ENCODE measurements at places on chromosomes 7 and 10.

- peak; percentile 67 for DNase-seq
These were observed 139.2 kb downstream of the USP6NL start for GRCh38 chr10:11472158-11472753.

DNA sequence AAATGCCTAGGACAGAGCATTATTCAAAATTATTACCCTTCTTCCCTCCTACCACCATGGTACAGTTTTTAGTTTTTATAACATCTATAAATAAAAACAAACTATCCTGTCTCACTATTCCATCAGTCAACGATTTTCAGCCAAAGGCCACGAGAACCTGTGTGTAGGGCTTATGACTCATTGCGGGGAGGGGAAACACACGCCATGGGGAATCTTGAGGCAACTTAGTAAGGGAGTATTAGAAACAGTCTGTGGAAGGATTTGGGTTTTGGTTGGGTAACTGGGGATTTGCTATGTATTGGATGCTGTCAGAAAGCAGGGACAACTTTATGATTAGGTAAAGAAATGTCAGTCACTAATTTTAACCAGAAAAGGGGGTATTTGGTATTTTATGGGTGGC is 14.7 kb downstream of the GPR141 start:
- peak; percentile 68 for DNase-seq

- no peak for DNase-seq
These were observed 182.8 kb downstream of the MAD1L1 start for GRCh38 chr7:2049782-2050510.

DNA sequence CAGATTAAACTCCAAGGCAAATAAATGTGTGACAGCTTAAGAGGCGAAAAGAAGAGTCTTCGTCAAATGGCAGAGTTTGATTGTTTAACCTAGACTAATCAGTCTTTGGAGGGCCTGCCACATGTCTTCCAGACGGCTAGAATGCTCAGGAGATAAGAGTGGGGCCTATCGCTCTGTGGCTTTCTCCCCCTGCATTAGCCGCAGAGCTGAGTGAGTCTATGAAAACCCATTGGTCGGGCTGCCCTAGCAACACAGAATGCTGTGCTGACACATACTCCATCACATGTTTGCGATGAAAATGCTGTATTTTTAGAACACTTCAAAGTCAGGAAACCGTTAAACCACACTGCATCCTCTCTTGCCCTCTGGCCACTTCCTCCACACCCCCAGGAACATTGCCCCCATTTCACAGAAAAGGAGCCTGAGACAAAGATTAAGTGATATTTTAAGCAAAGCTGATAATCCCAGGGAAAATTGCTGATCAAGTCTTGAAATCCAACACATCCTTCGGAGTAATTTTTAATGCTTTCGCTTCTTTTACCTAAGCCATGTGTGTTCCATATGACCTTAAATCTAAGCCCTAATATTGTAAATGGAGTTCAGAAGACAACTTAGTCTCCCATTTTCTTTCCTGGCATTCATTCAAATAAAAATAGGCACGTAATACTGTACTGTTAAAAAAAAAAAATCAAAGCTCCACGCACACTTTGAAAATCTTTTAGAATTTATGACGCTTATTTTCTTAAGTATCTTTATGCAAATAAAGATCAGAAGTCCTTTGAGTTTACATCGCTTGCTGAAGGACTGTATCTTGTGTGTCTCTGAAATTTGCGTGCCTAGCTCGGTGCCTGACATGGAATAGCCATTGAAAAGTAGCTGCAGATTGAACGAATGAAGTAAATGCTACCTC is 161.2 kb downstream of the CELF2 start:
- peak; percentile 79 for DNase-seq

GRCh38 chr7:45581271-45581780 is 7.2 kb downstream of the ADCY1 start:
- DNase-seq, result no peak

DNA sequence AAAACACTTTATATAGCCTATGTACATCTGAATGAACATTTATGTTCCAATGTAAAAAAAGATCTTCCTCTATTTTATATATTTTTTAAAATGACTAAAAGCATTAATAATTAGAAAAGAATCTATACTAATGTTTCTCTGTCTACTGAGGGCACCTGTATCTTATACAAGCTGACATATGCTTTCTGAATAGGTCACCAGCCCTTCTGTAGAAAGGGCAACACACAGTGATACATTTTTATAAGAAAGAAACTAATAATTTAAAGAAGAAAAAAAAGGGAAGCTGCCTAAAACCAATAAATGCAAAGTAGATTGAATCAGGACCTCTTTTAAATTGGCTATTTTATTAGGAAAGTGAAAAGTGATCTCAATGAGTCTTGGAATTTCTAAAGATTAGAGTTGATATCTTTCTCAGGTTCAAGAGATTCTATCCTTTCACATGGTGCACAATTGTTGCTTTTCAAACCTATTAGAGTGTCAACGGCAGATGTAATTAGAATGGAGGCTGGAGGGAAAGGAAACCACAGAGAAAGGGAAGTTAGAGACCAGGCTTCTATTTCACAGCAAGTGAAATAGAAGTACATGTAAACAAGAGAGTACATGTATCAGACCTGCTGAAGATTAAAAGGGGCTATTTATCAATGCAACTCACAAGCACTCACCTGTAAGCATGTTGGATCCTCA is 6.3 kb downstream of the MTPN start:
- DNase-seq, result peak; percentile 48

GRCh38 chr7:83394776-83395175 is 232.1 kb upstream of the PCLO start:
- DNase-seq, result no peak

DNA sequence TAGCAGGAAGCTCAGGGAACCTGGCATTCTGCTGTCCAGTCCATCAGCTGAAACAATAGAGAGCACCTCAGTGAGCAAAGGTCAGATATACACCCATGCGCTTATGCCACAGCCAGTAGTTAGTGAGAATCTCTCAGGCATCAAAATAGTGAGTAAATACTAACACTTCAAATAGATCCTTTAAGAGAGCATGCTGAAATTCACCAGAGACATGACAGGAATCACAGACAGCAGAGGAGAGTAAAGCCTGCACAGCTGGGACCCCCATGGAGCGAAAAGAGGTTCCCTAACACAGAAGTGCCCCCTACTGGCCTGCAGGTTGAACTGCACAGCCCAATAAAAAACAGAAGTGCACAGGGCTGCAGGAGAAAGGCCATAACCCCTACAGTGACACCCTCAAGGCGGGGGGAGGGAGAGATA is 57.6 kb upstream of the ANTXRL start:
- DNase-seq, result peak; percentile 45

DNA sequence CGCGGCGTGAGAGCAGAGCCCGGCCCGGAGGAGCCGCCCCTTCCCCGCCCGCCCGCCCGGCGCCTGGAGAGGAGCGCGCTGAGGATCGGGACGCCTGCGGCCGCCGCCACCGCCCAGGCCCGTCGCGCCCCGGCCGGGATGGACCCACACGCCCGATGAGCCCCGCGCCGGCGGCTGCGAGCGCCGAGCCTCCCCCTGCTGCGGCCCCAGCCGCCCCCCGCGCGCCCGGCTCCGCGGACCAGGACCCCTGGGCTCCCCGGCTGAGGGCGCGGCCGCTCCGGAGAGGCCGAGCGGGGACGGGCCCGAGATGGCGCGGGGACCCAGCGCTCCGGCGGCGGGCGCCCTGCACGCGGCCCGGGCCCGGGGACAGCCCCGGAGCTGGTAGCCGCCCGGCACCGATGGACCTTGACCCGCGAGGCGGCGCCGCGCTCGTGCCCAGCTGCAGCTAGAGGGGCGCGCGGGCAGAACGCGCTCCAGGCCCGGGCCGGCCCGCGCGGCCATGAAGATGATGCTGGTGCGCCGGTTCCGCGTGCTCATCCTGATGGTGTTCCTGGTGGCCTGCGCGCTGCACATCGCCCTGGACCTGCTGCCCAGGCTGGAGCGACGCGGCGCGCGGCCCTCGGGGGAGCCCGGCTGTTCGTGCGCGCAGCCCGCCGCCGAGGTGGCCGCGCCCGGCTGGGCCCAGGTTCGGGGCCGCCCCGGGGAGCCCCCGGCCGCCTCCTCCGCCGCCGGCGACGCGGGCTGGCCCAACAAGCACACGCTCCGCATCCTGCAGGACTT is 520 bp downstream of the FAM20C start:
- peak; percentile 41 for DNase-seq

All from suppressor macrophage treated with lipopolysaccharide for 4 hours (primary cell).